ENCODE measurements at places on chromosomes 12 and 14.

DNA sequence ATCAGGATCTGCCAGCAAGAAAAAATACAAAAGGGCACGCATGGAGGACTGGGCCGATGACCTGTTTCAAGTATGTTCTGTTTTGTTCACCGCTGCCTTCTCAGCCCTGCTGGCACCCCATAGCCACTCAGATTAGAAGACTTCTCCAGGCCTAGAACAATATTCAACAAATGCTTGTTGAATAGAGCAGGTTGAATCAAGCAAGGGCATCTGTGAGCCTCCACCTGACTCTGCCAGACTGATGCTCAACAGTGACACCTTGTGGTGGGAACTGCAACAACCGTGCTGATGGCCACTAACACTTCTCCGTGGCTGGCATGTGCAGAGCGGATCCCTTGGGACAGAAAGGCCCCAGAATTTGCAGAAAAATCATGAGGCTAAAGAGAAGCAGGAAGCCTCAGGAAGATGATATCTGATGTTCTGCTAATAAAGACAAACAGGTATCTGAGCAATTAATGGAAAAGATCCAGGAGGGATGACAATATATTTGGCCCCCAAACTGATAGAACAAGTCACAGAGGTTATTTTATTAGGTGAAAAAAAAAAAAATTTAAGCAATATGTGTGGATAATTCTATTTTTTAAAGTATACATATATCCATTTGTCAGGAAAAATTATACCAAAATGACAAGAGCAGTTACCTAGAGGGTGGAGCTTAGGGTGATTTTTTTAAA is 114.3 kb downstream of the KSR2 start:
- DNase-seq: no peak

DNA sequence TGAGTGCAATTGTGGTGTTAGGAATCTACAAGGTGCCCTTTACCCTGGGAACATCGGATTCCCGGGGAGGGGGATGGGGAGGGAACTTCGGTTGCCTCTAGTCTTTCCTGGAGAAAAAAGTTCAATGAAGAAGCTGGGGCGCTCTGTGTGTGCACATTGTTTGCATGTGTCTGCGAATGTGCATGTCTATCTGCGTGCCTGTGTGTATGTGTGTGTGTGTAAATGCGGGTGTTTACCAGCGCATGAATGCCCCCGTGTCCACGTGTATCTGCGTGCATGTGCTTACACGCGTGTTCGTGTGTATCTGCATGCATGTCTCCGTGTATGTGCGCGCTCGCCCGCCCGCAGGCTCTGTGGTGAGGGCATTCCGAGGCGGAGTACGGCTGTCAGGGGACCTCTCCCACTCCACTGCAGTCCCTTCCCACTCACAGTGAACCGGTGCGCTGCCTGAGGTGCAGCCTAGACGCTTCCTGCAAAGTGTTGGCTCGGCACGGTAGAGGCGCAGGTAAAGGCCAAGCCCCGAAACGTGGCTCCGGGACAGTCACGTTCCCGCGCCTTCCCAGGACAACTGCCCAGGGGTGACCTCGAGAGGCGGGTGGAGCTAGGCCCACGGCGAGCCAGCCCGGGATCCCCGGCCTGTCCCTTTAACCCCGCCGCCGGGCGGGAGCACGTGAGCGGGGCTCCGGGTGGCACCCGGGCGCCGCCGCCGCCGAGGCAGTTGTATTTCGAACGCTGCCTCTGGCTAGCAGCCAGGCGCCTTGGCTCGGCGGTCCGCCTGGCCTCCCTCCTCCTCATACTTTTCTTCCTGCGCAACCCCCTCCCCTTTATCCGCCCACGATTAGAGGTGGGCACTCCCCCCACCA is 539 bp upstream of the HMGA2 start:
- no peak for DNase-seq

DNA sequence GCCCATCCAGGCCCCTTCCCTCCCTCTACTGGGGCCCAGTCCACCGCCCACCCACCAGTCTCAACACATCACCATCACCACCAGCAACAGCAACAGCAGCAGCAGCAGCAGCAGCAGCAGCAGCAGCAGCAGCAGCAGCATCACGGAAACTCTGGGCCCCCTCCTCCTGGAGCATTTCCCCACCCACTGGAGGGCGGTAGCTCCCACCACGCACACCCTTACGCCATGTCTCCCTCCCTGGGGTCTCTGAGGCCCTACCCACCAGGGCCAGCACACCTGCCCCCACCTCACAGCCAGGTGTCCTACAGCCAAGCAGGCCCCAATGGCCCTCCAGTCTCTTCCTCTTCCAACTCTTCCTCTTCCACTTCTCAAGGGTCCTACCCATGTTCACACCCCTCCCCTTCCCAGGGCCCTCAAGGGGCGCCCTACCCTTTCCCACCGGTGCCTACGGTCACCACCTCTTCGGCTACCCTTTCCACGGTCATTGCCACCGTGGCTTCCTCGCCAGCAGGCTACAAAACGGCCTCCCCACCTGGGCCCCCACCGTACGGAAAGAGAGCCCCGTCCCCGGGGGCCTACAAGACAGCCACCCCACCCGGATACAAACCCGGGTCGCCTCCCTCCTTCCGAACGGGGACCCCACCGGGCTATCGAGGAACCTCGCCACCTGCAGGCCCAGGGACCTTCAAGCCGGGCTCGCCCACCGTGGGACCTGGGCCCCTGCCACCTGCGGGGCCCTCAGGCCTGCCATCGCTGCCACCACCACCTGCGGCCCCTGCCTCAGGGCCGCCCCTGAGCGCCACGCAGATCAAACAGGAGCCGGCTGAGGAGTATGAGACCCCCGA is 6.8 kb upstream of the RNU7-1 start:
- no peak for DNase-seq

- peak; percentile 28 for DNase-seq
Observed at GRCh38 chr12:64669270-64669842, 59.1 kb downstream of the RASSF3 start.

GRCh38 chr12:104809251-104809650 is 148.8 kb downstream of the SLC41A2 start:
- DNase-seq: no peak

DNA sequence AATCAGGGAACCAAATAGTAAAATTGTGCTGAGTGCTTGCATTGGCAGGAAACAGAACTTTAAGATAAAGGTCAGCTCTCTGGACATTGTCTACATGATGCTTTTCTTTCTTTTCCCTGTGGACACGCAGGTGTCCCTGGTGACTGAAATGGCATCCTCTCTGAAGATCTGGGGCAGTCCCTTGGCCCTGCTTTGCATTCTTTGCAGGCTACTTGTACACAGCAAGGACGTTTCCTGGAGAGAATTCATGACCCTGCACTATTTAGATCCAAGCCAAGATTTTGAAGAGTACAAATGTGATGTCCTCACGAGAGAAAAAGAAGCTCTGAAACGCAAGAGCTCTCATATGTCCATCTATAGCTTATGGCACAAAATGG is 11.3 kb upstream of the EDDM3A start:
- DNase-seq: no peak

DNA sequence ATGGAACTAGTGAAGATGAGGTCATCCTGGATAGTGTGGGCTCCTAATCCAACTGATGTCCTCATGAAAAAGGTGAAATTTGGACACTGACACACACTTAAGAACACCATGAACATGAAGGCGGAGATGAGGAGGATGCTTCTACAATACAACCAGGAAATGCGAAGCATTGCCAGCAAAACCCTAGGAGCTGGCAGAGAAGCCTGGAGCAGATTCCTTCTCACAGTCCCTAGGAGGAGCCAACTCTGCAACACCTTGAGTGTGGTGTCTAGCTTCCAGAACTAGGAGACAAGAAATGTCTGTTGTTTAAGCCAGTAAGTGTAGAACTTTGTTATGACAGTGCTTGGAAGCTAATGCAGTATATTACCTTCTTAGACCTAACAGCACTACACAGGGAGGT is 191.9 kb upstream of the PWP1 start:
- DNase-seq: no peak

DNA sequence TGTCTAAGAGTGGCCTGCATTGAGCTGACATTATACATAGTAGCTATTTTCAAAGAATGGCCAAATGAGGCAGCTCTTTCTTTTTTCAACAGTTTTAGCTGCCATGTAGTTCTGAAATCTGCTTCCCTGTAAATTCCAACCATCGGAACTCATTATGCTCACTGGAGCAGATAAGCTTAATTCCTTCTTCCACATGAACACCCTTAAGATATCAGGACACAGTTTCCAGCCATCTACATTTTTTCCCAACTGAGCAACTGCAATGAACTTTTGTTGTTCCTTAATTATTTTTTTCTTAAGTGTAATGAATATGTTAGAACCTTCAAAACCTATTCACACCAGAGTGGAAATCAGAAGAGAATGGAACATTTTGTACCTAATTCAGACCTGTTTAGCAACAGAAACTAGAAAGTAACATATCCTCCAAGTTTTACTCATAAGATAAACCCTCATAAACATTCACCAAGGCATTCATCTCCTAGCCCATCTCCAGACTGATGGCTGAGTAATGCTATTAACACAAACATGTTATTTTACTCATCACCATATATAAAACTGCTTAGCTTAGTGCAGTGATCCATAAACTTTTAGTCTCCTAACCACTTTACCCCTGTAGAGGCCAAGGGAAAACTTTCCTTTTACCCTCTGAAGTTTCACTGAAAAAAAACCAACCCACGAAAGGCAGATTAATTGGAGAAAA is 296.1 kb upstream of the SYT1 start:
- DNase-seq: no peak

DNA sequence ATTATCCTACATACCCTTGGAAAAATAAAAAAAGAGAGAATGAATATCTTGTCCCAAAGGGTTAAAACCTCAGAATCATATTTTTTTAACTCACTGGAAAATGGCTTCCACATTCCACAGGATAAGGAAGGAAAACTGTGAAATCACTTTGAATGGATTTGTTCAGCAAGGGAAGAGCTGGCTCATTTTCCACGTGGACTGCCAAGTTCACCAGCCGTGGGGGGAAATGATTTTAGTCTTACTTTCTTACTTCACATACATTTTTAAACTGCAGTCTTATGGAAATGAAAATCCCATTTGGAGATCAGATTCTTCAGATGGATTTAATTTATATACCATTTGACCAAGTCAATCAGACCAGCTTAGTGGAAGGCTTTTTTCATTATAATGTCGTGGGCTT is 29.9 kb upstream of the AEBP2 start:
- DNase-seq: no peak

GRCh38 chr12:114933428-114934160 is 249.6 kb upstream of the TBX3 start:
- DNase-seq: no peak

- DNase-seq: no peak
Observed at GRCh38 chr12:67483871-67484554, 164.5 kb upstream of the DYRK2 start.

DNA sequence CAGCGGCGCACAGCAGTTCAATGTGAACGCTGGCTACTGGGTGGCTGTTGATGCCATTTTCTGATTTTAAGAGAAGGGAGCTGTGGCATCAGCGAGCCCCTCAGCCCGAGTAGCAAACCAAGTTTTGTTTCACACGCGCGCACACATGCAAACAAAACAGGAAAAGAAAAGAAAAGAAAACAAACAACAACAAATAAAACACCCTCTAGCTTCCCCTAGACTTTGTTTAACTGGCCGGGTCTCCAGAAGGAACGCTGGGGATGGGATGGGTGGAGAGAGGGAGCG is 540 bp downstream of the PAX9 start:
- DNase-seq: no peak

DNA sequence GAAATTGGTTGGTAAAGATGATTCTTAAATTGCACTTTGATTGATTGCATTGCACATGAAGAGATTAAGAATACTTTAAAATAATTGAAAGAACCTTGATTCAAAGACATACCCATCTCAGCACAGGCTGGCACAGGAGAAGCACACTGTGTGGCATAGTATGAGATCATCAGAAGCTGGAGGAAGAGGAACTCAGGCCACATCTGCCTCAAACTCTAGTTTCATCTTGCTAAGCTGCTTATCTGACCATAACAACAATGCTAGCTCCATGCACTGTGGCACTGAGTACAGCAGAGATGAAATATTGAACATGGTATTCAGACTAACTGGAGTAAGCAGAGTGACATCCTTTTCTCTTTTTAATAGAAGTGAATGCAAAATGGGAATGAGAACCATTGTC is 99.1 kb downstream of the TBC1D30 start:
- DNase-seq: no peak

Measured in stimulated activated CD8-positive, alpha-beta memory T cell treated with anti-CD3 and anti-CD28 coated beads, Interleukin-7, amount 100 ng/mL, for 1 hour (primary cell).